HFFc6 (cell line): ENCODE measurements at places on chromosomes 16 and 17. TPM values are rescaled to one million over a fixed set of nuclear protein-coding genes. Genes with fewer than 3 reads are reported as not detected.

DNA sequence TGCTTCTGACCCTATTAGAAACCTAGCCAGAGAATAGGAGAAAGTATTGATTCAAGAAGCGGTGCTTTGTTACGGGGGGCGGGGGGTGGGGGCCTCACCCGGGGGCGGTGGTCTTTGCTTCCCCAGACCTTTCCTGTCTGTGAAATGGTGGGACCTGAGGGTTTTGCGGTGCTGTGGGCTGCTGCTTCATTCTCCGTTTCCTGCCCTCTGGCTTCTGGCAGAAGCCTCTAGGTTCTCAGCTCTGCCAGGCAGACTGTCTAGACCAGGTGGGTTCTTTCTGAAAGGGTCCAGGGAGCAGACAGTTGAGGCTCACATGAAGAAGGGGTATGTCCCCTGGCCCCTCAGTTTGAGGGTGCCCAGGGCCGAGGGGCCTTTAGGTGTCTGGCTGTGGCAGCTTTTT is 14.0 kb downstream of the GSE1 start:
- DNase-seq = no peak

DNA sequence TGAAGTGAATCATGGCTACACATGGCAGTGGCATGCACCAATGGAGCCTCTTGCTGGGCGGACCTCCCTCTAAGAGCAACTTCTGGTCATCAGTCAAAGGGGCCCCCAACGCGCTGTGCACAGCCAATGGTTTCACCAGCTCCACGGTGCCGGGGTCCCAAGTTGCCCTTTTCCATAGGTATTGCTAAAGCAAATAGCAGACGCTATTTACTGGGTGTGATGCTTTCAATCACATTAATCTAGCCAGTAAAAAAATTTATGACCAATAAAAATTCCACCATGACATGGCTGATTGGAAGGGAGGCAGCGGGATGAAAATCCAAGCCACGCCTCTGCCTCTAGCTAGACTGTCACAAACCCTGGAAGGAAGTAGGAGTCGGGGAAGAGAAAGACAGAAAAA is 680.3 kb upstream of the SOX9 start:
- DNase-seq = no peak

DNA sequence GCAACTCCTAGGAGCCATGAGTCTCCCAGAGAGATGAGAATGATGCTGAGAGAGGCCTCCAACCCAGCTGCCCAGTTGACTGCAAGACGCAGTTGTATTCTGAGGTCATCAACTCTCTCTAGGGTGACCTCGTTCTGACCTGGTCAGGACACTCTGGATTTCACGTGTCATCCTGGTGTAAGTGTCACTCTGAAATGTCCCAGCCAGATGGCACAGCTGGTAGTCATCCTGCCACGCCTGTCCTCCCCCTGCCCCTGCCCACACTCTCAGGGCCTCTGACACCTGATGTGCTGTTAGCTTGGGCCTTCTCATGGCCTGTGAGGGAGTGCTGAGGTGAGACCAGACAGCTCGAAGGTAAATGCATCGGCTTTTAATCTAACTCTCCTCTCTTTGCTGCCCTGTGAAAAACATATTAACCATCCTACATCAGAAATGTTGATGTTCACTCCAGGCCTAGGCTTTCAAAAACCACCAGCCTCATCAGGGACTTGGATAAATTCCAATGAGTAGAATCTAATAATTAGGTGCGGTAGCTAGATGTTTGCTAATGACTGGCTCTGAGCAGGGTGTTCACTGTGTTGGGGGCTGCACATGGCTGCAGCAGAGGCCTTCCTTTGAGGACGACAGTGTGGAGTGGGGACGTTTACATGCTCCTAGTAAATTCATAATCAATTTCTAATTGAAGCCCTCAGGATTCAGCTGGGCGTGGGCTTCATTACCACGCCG is 13.8 kb downstream of the MLYCD start:
- DNase-seq = no peak

GRCh38 chr16:53898993-53899392 is 195.0 kb downstream of the FTO start:
- no peak for DNase-seq

GRCh38 chr16:19417640-19418039 is at the start of gene TMC5:
Gene TMC5 (plus strand): TSS chr16:19417883. CDS start chr16:19440039, 22,156 bp downstream.
- DNase-seq = no peak

- peak; percentile 49 for DNase-seq
Measured at GRCh38 chr17:58970609-58971450, 135.8 kb downstream of the TRIM37 start.

The CBFA2T3 gene
- not detected in 3 replicates for total RNA-seq

The OTOP2 gene
- not detected in 3 replicates for total RNA-seq
